Glutamatergic neuron (in vitro differentiated cells): ENCODE measurements at places on chromosomes 3 and 15.

- no peaks in the 10 kb centered on the region for H3K4me1 ChIP-seq
- H3K36me3 ChIP-seq = no peaks in the 10 kb centered on the region
- no peaks in the 10 kb centered on the region for H3K27me3 ChIP-seq
- H3K27ac ChIP-seq = no peak overlapping the region
- H3K4me3 ChIP-seq = no peak overlapping the region
- DNase-seq = no peak
Observed at GRCh38 chr3:121736112-121736511, 13.4 kb downstream of the GOLGB1 start.

DNA sequence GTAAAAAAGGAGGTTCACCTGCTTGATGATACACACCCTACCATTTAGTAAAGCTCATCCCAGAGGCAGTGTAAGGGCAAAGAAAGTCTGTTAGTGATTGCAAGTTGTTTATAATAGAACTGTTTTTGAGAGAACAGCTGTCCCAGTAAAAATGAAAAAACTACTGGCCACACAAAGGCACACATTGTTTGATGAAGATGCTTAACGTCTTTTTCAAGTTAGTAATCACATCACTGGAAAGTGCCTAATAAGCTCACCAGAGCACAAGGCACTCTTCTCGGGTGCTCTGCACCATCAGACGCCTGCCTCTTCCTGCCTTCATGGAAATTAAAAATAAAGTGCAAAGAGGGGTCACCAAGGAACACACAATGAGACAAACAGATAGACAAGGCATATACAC lies 186.9 kb downstream of the PDZRN3 start:
- H3K27ac ChIP-seq = no peak overlapping the region
- peaks cover 2% of the 10 kb centered on the region for H3K27me3 ChIP-seq
- H3K4me1 ChIP-seq = peaks cover 31% of the 10 kb centered on the region
- no peak for DNase-seq
- no peak overlapping the region for H3K4me3 ChIP-seq
- peaks cover 5% of the 10 kb centered on the region for H3K36me3 ChIP-seq

DNA sequence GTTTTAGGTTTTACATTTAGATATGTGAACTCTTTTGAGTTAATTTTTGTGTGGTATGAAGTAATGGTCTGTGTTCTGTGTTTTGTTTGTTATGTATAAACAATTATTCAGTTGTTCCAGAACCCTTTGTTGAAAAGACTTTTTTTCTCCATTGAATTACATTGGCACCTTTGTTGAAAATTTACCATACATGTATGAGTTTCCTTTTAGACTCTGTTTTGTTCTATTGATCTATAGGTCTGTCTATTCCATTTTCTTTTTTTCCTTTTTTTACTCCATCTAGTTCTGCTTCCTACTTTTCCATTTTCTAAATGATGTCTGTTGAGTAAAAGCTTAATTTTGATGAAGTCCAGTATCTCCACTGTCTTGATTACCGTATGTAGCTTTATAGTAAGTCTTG lies 31.4 kb downstream of the ARIH2 start:
- H3K4me3 ChIP-seq = no peak overlapping the region
- H3K27me3 ChIP-seq = no peaks in the 10 kb centered on the region
- H3K36me3 ChIP-seq = no peaks in the 10 kb centered on the region
- H3K4me1 ChIP-seq = peaks cover 2% of the 10 kb centered on the region
- no peak overlapping the region for H3K27ac ChIP-seq
- DNase-seq = no peak

DNA sequence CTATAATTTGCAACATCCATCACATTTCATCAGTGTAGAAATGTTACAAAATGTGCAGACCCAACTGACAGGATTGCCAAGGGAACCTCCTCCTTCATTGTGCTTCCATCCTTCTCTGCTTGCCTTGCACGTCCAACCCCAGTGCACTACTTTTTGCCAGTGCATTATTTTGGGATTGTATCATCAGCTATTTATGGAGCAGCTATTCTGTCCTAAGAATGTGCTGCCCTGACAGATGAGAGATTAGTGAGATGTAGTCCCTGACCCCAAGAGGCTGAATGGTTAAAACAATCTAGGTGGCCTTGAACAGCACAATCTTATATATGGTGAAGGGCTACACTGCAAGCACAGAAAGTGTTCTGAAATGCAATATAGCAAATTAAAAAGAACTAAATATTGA lies 935.8 kb downstream of the IGSF11 start:
- H3K27ac ChIP-seq = no peak overlapping the region
- H3K36me3 ChIP-seq = no peaks in the 10 kb centered on the region
- no peaks in the 10 kb centered on the region for H3K4me1 ChIP-seq
- no peak overlapping the region for H3K4me3 ChIP-seq

DNA sequence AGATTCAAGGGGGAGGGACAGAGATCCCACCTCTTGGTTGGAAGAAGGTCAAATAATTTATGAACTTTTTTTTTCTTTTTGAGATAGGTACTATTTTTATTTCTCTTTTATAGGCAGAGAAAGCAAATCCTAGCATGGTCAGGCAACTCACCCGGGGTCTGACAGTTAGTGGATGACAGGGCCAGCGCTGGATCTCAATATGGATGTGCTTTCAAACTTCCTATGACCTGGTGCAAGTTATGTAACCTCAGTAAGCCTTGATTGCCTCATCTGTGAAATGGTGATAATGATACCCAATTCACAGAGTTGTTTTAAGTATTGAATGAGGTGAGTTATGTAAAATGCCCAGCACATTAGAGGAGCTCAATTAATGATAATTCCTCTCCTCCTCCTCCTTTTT lies 86.8 kb upstream of the MEF2A start:
- no peak overlapping the region for H3K4me3 ChIP-seq
- peaks cover 11% of the 10 kb centered on the region for H3K36me3 ChIP-seq
- no peak for DNase-seq
- no peak overlapping the region for H3K27ac ChIP-seq
